ENCODE measurements at places on chromosomes 7 and 10.

GRCh38 chr10:125124907-125125306 is 35.5 kb downstream of the CTBP2 start:
- no peak for DNase-seq

GRCh38 chr7:32071466-32072091 is 1.4 kb upstream of the PDE1C start:
- no peak for DNase-seq

- no peak for DNase-seq
Measured at GRCh38 chr7:148505645-148506375, 84.8 kb upstream of the C7orf33 start.

DNA sequence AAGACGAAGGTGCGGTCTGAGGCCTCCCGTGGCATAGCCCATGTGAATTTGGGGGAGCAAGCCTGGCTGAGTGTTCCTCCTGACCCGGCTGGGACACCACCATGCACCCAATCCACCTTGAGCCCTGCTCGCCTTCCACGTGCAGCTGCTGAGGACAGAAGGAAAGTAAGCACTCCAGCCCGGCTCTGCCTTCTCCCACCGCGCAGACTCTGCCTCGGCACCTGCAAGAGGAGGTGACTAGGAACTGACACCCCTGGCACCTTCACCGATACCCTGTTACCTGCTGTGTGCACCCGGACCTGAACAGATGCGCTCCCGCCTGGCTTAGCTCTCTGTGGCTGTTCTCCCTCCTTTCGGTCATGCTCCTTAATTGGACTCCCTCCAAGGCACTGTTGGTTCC is 57.0 kb upstream of the OPN4 start:
- DNase-seq: no peak

- DNase-seq: no peak
Measured at GRCh38 chr7:30771880-30772425, 736 bp downstream of the MINDY4 start.

DNA sequence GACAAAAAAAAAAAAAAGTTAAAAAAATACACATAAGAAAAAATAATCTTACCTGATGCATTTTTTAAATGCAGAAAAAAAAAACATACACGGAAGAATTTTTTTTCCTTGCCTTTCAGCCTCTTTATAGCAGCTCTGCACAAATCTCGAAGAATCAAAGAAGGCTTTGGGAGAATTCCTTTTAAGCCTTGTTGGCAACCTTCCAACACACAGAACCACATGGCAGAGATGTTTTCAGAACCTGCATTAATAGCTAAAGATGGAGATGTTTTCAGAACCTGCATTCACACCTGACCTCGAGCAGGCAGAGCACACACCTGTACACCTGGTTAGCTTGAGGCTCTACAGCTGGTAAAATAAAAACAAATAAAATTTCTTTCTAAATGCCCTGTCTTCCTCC is 65.6 kb downstream of the DOCK4 start:
- no peak for DNase-seq

GRCh38 chr7:47552621-47553020 is 29.3 kb downstream of the TNS3 start:
- no peak for DNase-seq

GRCh38 chr7:114088470-114088940 is 169.7 kb upstream of the PPP1R3A start:
- no peak for DNase-seq

DNA sequence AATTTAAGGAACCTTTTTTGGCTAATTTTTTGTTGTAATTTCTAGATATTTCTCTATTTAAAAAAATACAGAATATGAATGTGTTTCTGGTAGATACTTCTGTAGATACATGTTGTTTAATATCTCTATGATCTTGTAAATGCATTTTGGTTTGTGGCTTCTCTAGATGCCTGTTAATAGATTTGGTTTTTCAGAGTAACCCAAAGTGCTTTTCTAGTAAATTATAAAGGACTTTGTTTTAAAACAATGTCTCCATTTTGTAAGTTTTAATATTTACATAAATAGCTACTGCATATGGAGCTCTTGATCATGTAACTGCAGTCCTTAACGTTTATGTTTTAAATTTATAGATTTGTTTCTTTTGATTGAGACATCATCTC is 88.5 kb downstream of the MDFIC start:
- peak; percentile 46 for DNase-seq

GRCh38 chr7:14635955-14636354 is 266.6 kb downstream of the DGKB start:
- no peak for DNase-seq

DNA sequence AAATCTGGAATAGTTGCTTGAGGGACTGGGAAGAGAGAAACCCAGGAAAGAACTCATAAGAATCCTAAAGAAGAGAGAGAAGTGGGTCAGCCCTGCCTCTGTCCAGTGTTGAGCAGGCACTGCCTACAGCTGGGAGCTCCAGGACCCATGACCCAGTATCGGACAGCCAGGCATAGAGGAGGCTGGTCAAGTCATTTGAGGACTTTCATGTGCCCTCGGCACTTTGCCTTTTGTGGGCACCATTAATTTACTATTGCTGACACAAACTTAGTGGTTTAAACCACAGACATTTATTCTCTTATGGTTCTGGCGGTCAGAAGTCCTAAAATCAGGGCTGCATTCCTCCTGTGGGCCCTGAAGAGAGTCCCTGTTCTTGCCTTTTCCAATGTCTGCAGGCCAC is 60.3 kb downstream of the CPXM2 start:
- no peak for DNase-seq

DNA sequence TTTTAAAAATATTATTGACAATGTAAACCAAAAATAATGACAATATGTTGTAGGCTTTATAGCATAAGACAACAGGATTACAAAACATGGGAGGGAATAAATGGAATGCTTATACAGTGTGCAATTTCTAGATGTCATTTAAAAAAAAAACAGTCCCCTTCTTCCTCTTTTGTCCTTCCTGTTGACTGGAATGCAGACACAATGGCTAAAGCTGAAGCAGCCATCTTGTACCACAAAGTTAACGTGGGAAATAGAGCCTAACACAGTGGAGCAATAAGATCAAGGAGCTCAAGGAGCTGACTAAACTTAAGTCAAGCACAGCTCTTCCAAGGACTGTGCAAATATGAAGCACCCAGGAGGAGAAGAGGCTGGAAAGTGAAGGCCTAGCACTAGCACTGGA is 208.1 kb downstream of the ARHGAP12 start:
- DNase-seq: no peak

GRCh38 chr7:155090684-155091083 is 20.6 kb downstream of the HTR5A start:
- no peak for DNase-seq

- no peak for DNase-seq
Measured at GRCh38 chr10:132593900-132594876, 56.6 kb downstream of the INPP5A start.

GRCh38 chr10:103884681-103885139 is 29.3 kb upstream of the SH3PXD2A start:
- peak; percentile 24 for DNase-seq

GRCh38 chr10:61904733-61905725 is 3.5 kb downstream of the ARID5B start:
- peak; percentile 80 for DNase-seq

- no peak for DNase-seq
Measured at GRCh38 chr10:3025026-3025683, 42.2 kb upstream of the PFKP start.

GRCh38 chr7:123431075-123431614 is 103.2 kb downstream of the IQUB start:
- DNase-seq: no peak

GRCh38 chr7:21706131-21706530 is 163.3 kb downstream of the DNAH11 start:
- no peak for DNase-seq

- no peak for DNase-seq
Measured at GRCh38 chr10:99981581-99982199, 28.1 kb downstream of the DNMBP start.

DNA sequence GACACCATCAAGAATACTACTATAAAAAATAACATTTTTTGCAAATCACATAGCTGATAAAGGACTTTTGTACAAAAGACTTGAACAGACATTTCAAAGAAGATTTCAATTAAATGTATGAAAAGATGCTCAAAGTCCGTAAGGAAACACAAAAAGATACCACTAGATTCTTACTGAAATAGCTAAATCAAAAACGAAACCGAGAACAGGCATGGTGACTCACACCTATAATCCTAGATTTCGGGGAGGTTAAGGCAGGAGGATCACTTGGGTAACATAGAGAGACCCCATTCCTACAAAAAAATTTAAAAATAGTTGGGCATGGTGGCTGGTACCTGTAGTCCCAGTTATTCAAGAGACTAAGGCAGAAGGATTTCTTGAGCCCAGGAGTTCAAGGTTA is 520.2 kb upstream of the GRM3 start:
- DNase-seq: no peak

DNA sequence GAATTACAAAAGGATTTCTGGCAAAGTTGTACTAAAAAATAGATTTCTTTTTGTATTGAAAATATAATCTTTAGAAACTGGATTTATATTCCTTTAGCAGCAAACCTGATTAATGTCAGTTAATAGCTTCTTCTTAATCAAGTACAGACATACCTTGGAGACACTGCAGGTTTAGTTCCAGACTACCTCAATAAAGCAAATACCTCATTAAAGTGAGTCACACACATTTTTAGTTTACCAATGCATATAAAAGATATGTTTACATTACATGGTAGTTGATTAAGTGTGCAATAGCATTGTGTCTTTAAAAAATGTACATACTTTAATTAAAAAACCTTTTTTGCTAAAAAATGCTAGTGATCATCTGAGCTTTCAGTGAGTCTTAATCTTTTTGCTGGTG is 215.0 kb downstream of the BICC1 start:
- no peak for DNase-seq

DNA sequence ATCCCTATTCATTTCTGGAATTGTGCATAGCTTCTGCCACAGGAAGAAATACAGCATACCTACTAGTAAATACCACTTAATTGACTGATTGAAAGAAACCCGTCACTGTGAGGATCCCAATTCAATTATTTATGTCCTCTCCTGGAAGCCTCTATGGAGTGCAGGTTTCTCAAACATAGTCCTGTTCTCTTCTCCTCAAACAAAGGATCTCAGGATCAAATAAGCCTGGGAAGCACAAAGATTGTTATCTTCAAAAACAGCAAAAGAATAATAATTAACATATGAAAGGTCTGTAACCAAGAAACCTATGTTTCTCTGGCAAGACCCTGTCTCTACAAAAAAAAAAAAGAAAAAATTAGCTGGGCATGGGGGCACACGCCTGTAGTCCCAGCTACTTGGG is 127.3 kb downstream of the KCNMA1 start:
- no peak for DNase-seq

- DNase-seq: no peak
Measured at GRCh38 chr10:3260066-3260834, 87.7 kb upstream of the PITRM1 start.

DNA sequence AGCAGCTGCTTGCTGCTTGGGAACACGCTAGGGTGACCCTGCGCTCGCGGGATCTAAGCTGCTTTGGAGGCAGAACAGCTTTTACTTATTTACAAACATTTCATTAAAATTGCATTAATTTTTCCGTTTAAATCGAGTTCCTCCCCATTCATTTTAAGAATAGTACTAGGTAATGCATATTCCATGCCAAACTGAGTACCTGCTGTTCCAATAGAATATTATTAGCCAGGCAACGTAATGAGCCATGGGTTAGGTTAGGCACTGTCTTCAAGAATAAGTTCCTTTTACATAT is 860 bp downstream of the EXOC6 start:
- DNase-seq: no peak

DNA sequence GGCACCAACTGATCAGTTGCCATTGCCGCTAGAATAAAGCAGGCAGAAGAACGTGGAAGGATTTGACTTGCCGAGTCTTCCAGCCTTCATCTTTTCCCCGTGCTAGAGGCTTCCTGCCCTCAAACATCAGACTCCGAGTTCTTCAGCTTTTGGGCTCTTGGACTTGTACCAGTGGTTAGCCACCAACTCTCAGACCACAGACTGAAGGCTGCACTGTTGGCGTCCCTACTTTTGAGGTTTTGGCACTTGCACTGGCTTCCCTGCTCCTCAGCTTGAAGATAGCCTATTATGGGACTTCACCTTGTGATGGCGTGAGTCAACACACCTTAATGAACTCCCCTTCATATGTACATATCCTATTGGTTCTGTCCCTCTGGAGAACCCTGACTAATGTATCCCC is 57.3 kb upstream of the KCND2 start:
- no peak for DNase-seq

DNA sequence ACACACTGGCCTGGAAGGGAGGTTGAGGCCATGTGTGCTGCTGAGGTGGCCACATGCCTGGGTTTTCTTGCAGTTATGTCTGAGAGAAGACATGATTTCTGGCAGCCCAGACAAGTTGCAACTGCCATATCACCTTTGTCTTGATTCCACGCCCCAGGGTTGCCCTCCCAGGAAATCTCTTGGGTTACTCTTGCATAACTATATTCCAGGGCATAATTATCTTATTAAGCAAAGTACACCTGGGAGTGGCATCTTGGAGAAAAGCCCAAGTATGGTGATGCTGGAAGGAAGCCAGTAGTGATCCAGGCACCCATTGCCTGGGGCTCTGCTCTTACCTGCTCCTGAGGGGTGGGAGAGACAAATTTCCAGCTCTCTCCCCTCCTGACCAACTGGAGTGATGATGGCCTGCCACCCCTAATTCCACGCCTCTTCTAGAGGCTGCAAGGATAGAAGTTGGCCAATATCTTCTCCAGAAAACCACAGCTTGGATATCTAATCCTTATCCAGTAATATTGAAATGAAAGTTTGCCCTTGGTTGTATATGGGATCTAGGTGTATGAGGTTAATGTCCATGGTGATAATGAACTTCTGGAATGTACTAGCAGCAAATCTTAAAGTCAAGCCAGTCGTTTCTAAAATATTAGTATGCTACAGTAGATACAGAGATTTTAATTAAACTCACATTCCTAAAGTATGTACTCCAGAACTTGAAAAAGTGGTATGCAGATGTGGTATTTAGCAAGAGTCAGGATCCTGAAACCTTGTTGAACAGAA is 5.0 kb downstream of the AKR1B10 start:
- DNase-seq: no peak

DNA sequence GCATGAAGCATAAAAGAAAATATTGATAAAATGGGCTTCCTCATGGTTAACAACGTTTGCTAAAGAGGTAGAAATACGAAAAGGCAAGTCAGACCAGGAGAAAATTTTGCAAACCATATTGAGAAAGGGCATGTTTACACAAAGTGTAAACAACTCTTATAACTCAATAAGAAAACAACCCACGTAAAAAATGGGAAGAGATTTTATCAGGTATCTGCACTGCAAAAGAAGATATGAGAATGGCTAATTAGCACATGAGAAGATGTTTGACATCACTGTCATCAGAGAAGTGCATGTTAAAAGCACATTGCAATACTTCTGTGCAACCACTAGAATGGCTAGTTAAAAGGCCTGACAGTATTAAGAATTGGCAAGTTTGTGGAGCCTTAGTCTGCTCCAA is 99.5 kb downstream of the VPS50 start:
- DNase-seq: no peak

GRCh38 chr7:77281780-77282478 is 82.3 kb upstream of the FGL2 start:
- no peak for DNase-seq
